K562 (cell line): ENCODE measurements at places on chromosomes 7 and 10. TPM values are rescaled to one million over a fixed set of nuclear protein-coding genes. Genes with fewer than 3 reads are reported as not detected.

GRCh38 chr10:81730891-81731290 lies 144.1 kb upstream of the NRG3 start:
- H3K36me3 ChIP-seq, result no peaks in the 10 kb centered on the region
- H3K27me3 ChIP-seq, result no peaks in the 10 kb centered on the region
- no peak for DNase-seq
- H3K4me3 ChIP-seq, result no peak overlapping the region

Gene FAM25C
- not detected in 2 replicates for total RNA-seq

GRCh38 chr7:40608321-40609075 lies 473.7 kb downstream of the SUGCT start:
- H3K36me3 ChIP-seq, result no peaks in the 10 kb centered on the region
- no peak overlapping the region for H3K4me3 ChIP-seq
- H3K4me1 ChIP-seq, result no peaks in the 10 kb centered on the region
- H3K27me3 ChIP-seq, result no peaks in the 10 kb centered on the region
- DNase-seq, result no peak
- no peak overlapping the region for H3K27ac ChIP-seq

GRCh38 chr7:51053160-51053925 lies 263.3 kb downstream of the COBL start:
- no peak overlapping the region for H3K27ac ChIP-seq
- H3K4me1 ChIP-seq, result 0 out of 2 replicates have a peak, but pooled peaks cover 2% of the 10 kb centered on the region
- H3K27me3 ChIP-seq, result peaks cover 27% of the 10 kb centered on the region
- no peak for DNase-seq
- H3K4me3 ChIP-seq, result no peak overlapping the region
- H3K36me3 ChIP-seq, result no peaks in the 10 kb centered on the region

- peak; percentile 76 for DNase-seq
- peaks cover 35% of the 10 kb centered on the region for H3K4me1 ChIP-seq
- H3K27ac ChIP-seq, result peak overlapping the region; percentile 48; the same call in 2 of the 3 replicates
- H3K27me3 ChIP-seq, result no peaks in the 10 kb centered on the region
Observed at GRCh38 chr7:100604976-100605911, 3.1 kb downstream of the PCOLCE start.
